ENCODE measurements at places on chromosomes 3 and 15. TPM values are rescaled to one million over a fixed set of nuclear protein-coding genes. Genes with fewer than 3 reads are reported as not detected.

DNA sequence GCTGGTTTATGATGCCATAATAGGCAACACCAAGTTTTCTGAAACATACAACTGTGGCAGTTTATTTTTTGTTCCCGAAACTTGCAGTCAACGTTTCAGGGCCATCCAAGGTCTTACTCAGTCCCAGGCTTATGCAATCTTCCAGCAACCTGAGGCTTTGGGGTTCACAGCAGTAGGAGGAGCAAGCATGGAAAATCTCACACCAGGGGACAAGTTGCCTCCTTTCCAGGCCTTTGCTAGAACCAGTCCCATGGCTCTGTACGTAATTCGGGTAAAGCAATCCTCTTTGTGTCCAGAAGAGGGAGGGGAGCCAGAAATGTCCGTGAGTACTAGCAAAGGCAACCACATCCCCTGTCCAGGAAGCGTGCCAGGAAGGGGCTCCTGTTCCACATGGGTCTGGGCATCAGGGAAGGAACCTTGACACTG is 4.7 kb upstream of the FAM240A start:
- H3K4me1 ChIP-seq, result peaks cover 5% of the 10 kb centered on the region
- no peak overlapping the region for H3K27ac ChIP-seq
- H3K27me3 ChIP-seq, result no peaks in the 10 kb centered on the region
- no peak for DNase-seq
- H3K36me3 ChIP-seq, result no peaks in the 10 kb centered on the region

DNA sequence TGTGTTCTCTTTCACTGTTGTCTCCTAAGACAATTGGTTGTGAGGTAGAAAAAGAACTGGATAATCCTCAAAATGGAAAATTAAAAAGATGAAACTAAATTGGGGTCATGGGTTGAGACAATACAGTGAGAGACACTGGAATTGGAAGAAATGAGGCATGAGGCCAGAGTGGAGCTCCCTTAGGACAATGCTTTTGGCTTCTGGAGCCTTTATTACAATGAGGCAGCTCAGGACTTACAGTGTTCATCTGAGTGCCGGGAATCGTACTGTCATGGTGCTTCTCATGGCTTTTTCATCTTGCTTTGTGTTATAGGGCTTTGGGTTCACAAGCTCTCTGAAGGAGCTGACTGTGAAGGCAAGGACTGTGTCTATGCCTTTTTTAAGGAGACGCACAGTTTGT is 293.5 kb downstream of the SOX2 start:
- no peaks in the 10 kb centered on the region for H3K4me1 ChIP-seq
- DNase-seq, result no peak
- no peak overlapping the region for H3K27ac ChIP-seq
- no peaks in the 10 kb centered on the region for H3K27me3 ChIP-seq

Gene RBMS3
- total RNA-seq, result 25.3 TPM

GRCh38 chr3:9183811-9184460 is 65.5 kb downstream of the SRGAP3 start:
- H3K4me3 ChIP-seq, result no peak overlapping the region
- H3K27ac ChIP-seq, result no peak overlapping the region
- no peaks in the 10 kb centered on the region for H3K27me3 ChIP-seq
- no peaks in the 10 kb centered on the region for H3K36me3 ChIP-seq
- H3K4me1 ChIP-seq, result peaks cover 31% of the 10 kb centered on the region

- no peaks in the 10 kb centered on the region for H3K27me3 ChIP-seq
- H3K4me3 ChIP-seq, result peak overlapping the region; percentile 99
- DNase-seq, result no peak
- no peaks in the 10 kb centered on the region for H3K36me3 ChIP-seq
- peaks cover 56% of the 10 kb centered on the region for H3K4me1 ChIP-seq
These were observed 614 bp upstream of the MINDY2 start for GRCh38 chr15:58770519-58770856.

- no peak for DNase-seq
- H3K27ac ChIP-seq, result no peak overlapping the region
- no peaks in the 10 kb centered on the region for H3K4me1 ChIP-seq
- H3K36me3 ChIP-seq, result no peaks in the 10 kb centered on the region
These were observed 26.0 kb upstream of the BOC start for GRCh38 chr3:113185194-113185835.

DNA sequence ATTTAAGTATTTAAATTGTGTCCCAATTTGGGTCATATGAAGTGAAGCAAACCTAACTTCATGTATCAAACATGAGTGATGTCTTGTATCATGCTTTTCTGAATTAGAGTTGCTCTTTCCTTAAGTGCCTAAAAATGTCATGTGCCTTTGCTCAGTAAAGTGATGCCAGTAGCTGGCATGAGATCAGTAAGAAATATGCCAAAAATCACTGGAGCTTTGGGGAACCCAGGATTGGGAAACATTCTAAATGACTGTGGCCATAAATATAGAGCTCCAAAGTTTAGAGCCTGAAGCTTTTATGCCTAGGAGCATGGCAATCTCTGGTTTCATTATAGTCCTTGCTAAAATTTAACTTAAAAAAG is 33.8 kb downstream of the RBMS3 start:
- no peaks in the 10 kb centered on the region for H3K36me3 ChIP-seq
- H3K4me3 ChIP-seq, result no peak overlapping the region
- peaks cover 97% of the 10 kb centered on the region for H3K4me1 ChIP-seq
- no peaks in the 10 kb centered on the region for H3K27me3 ChIP-seq
- no peak for DNase-seq

DNA sequence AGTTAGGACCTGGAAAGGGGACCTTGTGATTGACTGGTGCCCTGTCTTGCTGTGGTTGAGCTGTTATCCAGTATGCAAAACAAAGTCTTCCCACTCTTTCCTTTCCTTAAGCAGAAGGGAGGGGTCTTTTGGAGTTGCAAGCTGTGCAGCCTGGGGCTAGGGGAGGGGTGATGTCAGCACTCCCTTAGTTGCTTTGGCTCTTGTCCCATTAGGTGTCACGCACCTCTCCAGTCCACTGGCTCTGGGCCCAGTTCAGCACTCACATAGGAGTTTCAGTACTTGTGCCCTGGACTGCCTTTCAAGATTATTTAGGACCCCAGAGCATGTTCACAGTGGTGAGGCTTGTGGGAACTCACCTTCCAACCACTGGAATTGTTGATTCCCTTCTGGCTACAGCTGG is 238.5 kb downstream of the DOCK3 start:
- H3K27me3 ChIP-seq, result no peaks in the 10 kb centered on the region
- peak; percentile 19 for DNase-seq
- H3K36me3 ChIP-seq, result no peaks in the 10 kb centered on the region
- H3K27ac ChIP-seq, result no peak overlapping the region
- peaks cover 4% of the 10 kb centered on the region for H3K4me1 ChIP-seq
- H3K4me3 ChIP-seq, result no peak overlapping the region

Gene CHRM5
- not detected for total RNA-seq

DNA sequence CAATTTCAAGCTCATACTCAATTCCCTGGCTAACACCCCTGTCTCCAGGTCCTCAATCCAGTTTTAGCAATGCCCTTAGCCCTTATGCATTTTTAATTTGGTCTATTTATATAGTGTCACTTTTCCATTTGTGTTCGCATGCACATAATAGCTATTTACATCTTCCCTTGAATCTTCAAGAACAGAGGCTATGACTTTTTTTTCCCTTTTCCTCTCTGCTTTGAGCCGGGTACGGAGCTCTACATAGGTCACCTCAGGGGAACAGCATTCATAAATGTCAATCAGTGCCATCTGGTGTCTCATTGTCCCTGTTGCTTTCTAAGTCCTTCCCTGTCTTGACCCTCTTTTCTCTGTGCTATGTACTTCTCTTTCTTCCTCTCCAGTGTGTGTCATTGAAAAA is 26.5 kb upstream of the ACTC1 start:
- no peak for DNase-seq
- no peaks in the 10 kb centered on the region for H3K4me1 ChIP-seq
- H3K36me3 ChIP-seq, result no peaks in the 10 kb centered on the region
- H3K27me3 ChIP-seq, result no peaks in the 10 kb centered on the region
- H3K4me3 ChIP-seq, result no peak overlapping the region
- no peak overlapping the region for H3K27ac ChIP-seq

Data from left ventricle myocardium inferior (tissue), 1 donor.